ENCODE measurements at places on chromosomes 3 and 15.

- no peak for DNase-seq
These were observed 61.8 kb upstream of the ATP13A3 start for GRCh38 chr3:194548346-194549321.

DNA sequence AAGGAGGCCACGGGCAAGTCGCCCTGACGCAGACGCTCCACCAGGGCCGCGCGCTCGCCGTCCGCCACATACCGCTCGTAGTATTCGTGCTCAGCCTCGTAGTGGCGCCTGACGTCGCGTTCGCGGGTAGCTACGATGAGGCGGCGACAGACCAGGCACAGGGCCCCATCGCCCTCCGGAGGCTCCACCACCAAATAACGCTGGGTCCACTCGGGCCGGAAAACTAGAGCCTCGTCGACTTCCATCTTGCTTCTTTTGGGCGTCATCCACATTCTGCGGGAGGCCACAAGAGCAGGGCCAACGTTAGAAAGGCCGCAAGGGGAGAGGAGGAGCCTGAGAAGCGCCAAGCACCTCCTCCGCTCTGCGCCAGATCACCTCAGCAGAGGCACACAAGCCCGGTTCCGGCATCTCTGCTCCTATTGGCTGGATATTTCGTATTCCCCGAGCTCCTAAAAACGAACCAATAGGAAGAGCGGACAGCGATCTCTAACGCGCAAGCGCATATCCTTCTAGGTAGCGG lies at the start of gene EPM2AIP1:
TSS of gene EPM2AIP1 (minus strand) at position 326 of the 520 bp plus-strand sequence. CDS start at position 272, 54 bp downstream.
- DNase-seq, result peak; percentile 99

- no peak for DNase-seq
These were observed 79.8 kb downstream of the EPHB1 start for GRCh38 chr3:134874737-134875413.

DNA sequence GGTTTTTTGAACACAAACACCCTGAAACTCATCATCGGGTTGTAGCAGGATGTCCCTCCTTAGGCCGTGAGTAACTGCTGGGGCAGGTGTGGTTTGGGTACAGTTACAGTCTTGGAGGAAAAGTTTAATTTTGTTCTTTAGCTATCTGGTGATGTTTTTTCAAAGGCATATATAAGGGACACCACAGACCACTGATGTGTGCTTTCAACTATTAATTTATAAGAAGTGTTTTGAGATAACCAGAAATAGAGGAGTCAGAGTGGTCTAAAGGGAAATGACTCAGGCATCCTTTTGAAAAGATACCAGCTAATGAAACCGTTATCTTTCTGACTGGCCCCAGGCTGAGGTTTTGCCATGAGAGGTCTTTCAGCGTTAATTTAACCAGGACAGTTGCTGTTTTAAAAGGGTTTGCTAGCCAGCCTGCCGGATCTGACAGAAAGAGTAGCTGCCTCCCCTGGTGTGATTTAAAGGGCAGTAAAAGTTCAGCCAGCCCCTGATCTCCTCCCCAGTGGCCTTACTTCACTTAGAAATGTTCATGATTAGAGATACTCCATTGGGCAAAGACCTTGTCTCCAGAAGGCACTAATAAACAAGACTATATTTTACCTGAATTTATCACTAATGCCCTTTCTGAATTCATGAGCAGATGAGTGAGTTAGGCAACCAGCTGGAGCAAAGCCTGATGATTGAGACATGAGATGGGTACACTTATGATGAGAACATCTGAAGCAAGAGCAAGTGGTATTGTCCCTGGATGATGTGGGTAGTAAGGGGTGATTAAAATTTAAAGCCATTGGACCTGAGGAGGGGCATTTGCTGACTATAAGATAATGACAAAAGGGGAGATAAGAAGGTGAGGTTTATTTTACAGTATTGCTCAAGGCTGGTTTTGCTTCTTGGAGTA lies 482.5 kb upstream of the TBL1XR1 start:
- no peak for DNase-seq

DNA sequence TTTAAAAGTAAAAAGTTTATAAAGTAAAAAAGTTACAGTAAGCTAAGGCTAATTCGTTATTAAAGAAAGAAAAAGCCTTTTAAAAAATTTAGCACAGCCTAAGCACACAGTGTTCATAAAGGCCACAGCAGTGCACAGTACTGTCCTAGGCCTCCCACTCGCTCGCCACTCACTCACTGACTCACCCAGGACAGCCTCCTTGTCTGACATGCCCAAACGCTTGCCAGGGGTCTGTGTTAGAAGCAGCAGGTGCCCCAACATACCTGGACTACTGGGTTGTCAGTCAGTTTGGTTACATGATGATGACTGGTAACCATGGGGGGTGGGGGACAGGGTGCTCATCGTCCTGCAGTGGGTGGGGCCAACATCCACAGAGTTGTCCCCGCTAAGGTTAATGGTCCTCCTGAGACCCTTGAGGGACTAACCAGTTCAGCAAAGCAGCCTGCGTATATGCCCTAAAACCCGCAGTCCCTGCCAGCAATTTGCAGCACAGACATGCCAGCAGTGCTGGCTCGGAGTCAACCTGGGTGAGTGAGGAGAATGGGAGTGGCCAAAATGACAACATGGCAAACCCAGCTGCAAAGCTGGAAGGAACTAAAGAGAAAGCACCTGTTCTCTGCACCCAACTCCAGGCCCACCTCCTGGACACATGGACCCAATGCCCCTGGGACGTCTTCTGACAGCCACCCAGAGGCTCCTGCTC lies 49.2 kb downstream of the CYFIP1 start:
- DNase-seq, result no peak

DNA sequence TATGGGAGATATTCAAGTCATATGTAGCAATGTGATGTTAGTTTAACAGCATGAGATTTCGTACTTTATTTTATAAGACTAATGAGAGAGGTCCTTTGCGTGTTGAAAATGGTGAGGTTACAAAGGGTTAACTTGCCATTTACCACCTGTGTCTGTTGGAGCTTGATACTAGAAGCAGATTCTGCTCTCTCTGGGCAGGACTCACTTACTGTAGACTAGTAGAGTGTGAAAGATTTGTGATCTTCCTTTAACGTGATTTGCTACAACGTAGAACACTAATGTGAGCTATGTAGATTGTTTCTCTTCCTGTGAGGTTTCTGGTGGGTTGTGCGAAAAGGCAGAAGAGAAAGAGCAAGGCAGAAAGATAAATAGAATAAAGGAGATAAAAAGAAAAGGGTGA lies 1.1 kb downstream of the TP63 start:
- no peak for DNase-seq

GRCh38 chr3:62144482-62144881 lies 228.9 kb downstream of the FEZF2 start:
- no peak for DNase-seq

GRCh38 chr3:187740421-187741399 lies 4.6 kb downstream of the BCL6 start:
- no peak for DNase-seq

- no peak for DNase-seq
These were observed 47.7 kb downstream of the RPLP1 start for GRCh38 chr15:69500339-69500738.

- no peak for DNase-seq
These were observed 418.3 kb downstream of the OTOL1 start for GRCh38 chr3:161914703-161915417.

- no peak for DNase-seq
These were observed at the start of gene SLC28A2 for GRCh38 chr15:45251888-45252287. Gene SLC28A2, plus strand, starts transcription at chr15:45252234. Its CDS starts 982 bp downstream, at chr15:45253216.

DNA sequence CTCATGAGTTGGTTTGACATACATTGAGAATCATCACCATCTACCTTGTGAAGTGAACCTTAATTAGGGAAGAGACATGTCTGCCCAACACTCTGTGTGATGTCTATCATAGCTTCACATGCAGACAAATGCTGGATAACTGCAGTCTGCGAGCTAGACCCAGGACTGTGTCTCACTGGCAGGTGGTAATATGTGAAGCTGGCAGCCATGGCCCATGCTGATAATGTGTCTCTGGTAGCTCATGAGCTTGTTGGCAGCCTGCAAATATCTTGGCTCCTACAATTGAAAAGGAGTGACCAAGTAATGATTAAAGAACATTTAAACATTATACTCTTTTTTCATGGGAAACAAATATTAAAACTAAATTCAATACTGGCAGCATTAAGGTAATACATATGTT lies 234.8 kb downstream of the CHST2 start:
- no peak for DNase-seq

GRCh38 chr3:70744536-70744935 lies 432.1 kb upstream of the MDFIC2 start:
- DNase-seq, result no peak

DNA sequence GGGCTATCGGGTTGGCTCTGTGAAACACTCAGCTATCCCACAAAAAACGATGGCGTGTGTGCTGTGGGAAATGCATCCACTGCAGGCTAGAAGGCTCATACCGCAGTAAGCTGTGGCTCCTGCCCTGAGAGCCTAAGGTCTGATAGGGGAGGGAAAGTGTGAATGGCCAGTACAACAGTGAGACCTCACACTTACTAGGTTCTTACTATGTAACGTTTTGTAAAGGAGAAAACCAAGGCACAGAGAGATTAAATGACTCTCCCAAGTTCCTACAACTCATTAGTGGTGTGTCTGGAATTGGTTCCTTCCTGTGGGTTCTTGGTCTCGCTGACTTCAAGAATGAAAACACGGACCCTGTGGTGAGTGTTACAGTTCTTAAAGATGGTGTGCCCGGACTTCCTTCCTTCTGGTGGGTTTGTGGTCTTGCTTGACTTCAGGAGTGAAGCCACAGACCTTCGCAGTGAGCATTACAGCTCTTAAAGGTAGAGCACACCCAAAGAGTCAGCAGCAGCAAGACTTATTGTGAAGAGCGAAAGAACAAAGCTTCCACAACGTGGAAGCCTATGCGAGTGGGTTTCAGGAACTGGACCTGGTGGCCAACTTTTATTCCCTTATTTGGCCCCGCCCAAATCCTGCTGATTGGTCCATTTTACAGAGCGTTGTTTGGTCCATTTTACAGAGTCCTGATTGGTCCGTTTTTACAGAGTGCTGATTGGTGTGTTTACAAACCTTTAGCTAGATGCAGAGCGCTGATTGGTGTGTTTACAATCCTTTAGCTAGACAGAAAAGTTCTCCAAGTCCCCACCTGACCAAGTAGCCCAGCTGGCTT lies 161.7 kb downstream of the POLR2M start:
- DNase-seq, result no peak

GRCh38 chr3:143445118-143445517 lies 325.5 kb downstream of the CHST2 start:
- no peak for DNase-seq

DNA sequence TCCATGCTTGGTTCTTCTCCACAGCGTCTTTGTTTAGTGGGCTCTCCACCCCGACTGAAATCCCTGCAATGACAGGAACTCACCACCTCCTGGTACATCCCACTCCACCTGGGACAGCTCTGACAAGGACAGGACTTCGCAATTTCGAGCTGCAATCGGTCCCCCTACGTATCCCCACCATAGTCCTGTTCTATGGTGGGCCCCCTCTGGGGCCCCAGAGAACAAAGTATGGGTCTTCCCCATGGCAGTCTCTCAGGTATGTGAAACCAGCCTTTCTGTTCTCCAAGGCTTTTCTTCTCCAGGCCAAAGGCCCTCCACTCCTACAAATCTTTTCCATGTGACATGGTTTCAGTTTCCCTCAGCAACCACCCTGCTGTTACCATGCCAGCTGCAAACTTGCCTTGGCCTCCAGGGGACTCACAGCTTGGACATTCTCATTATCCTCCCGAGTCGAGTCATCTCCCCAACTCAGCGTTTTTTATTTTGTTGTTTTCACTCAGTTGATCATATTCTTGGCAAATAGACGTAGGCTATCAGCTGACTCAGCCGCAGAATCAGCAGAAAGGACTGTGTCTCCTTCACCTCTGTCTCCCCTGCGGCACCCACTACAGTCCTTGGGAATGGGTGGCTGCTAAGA lies 233.3 kb downstream of the OPA1 start:
- DNase-seq, result no peak

GRCh38 chr3:149808209-149808829 lies 4.7 kb upstream of the RNF13 start:
- no peak for DNase-seq

- no peak for DNase-seq
These were observed 72.5 kb upstream of the HERC1 start for GRCh38 chr15:63906266-63906584.

DNA sequence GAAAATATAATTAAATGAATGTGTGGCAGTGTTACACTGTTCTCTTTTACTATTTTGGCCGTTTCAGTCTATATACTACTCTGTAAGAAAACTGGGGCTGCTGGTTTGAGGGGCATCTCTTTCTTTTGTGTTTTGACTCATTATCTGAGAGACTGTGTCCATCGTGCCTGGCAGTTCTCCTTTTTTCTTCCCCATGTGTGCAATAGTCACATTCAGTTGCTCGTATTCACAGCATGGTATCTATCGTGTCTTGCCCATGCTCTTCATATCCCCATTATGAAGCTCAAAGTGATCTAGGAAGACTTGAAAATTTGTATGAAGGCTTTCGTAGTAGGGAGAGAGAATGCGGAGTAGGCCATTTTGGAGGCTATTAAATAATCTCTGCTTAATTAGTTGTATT lies 29.8 kb upstream of the FAH start:
- no peak for DNase-seq

DNA sequence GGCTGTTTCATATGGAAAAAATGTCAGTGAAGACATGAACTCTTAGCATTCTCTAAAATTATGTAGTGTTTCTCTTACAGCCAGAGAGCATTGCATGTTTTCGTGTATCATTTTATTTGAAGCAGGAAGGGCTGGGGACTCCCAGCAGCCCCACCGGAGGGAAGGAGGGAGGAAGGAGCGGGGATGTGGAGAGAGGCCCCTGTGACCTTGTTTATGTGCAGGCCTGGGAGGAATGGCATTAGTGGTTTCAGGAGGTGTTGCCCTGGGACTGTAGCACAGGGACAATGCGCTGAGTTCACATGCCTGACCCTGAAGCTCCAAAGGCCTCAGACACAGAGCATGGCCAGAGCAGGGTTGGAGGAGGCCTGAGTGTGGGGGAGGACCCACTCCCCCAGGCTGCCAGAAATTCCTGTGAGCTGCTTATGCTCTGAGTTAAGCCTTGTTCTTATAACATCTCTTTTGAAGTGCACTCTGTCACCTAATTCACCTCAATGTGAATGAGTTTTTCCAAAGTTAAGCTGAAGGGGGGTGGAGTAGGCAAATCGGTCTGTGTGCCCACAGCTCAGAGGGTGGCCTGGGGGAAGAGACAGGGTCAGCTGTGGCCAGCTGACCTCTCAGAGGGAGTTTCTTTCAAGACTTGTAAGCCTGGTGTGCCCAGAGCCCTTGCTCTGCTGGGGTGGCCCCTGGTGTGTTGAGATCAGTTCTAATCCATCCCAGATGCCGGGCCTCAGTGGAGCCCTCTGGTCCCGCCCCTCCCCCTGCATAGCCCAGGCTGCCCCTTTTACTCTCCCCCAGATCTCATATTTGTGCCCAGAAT lies 3.9 kb upstream of the RNU6-1 start:
- DNase-seq, result no peak

GRCh38 chr3:29693863-29694262 lies 413.0 kb downstream of the RBMS3 start:
- no peak for DNase-seq

- no peak for DNase-seq
These were observed 135.1 kb downstream of the TMCO5A start for GRCh38 chr15:38069511-38070011.

- DNase-seq, result peak; percentile 18
These were observed 27.2 kb upstream of the ZNF502 start for GRCh38 chr3:44685128-44685800.
